ENCODE measurements at places on chromosomes 5 and 9. TPM values are rescaled to one million over a fixed set of nuclear protein-coding genes. Genes with fewer than 3 reads are reported as not detected.

ZNF618 gene
- total RNA-seq = 6.7 TPM

SPINK13 gene
- not detected for total RNA-seq

NUDT2 gene
- total RNA-seq = 32.6 TPM

WDR38 gene
- not detected for total RNA-seq

PCDHB14 gene
- 0.86 TPM for total RNA-seq

MORN5 gene
- total RNA-seq = not detected

NSUN2 gene
- 55.6 TPM for total RNA-seq

ZNF367 gene
- total RNA-seq = 2.3 TPM

C1QTNF2 gene
- 0.11 TPM for total RNA-seq

CCL21 gene
- 1.4 TPM for total RNA-seq

CPLANE1 gene
- total RNA-seq = 15.0 TPM

SLC6A18 gene
- not detected for total RNA-seq

GFRA3 gene
- total RNA-seq = not detected

CXXC5 gene
- total RNA-seq = 72.9 TPM

OR1J2 gene
- not detected for total RNA-seq

GABRB2 gene
- total RNA-seq = not detected

DAB2IP gene
- 15.4 TPM for total RNA-seq

TSSK1B gene
- total RNA-seq = not detected

WASHC1 gene
- 6.9 TPM for total RNA-seq

ITGA1 gene
- total RNA-seq = 82.9 TPM

GLRA1 gene
- total RNA-seq = not detected

UNC5A gene
- 0.26 TPM for total RNA-seq

CAVIN4 gene
- total RNA-seq = 1.9 TPM

SLC36A2 gene
- not detected for total RNA-seq

PCDHGB7 gene
- 10.9 TPM for total RNA-seq

OTP gene
- not detected for total RNA-seq

WNT8A gene
- total RNA-seq = not detected

ELOVL7 gene
- total RNA-seq = 0.09 TPM

TAF11L5 gene
- total RNA-seq = not detected

RORB gene
- total RNA-seq = not detected

C9 gene
- 0.11 TPM for total RNA-seq

ADGRV1 gene
- total RNA-seq = 0.11 TPM
